Fibroblast of upper back skin (primary cell): ENCODE measurements at places on chromosomes 5 and 9.

DNA sequence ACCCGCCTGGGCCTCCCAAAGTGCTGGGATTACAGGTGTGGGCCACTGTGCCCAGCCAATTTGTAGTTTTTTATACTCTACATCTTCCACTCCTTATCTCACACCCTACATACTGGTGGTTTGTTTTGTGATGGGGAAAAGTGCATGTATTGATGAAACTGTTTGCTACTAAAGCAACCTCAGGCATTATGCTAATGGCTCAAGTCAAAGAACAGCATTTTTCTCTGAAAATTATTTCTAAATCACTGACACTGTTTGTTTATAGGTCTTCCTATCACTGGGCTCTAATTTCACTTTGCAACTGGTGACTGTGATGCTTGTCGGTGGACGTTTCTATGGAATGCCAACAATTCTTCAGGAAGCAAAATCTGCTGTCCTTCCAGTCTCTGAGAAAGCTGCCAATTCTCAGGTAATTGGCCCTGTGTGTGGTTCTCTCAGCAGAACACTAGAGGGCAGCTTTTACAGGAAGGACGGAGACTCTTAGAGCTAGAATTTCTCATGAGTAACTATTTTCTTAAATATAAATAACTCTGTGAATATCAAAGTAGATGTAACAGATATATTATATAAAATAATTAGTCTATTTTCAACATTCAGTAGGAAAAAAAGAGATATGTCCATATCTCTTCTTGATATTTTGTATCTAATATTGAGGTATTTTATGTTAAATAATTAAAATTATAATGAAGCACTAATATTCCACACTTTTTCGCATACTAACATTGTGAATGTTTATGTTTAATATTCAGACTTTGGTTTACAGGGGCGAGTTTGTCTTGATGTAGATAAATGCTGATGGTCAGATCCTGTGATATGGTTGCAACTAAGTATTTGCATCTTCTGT lies 244.1 kb downstream of the ADGRV1 start:
- DNase-seq = peak; percentile 34

- peak; percentile 6 for DNase-seq
These were observed 241.5 kb upstream of the CDH18 start for GRCh38 chr5:20229303-20230005.

- DNase-seq = peak; percentile 65
These were observed 90.2 kb downstream of the HACD4 start for GRCh38 chr9:20941174-20941690.

DNA sequence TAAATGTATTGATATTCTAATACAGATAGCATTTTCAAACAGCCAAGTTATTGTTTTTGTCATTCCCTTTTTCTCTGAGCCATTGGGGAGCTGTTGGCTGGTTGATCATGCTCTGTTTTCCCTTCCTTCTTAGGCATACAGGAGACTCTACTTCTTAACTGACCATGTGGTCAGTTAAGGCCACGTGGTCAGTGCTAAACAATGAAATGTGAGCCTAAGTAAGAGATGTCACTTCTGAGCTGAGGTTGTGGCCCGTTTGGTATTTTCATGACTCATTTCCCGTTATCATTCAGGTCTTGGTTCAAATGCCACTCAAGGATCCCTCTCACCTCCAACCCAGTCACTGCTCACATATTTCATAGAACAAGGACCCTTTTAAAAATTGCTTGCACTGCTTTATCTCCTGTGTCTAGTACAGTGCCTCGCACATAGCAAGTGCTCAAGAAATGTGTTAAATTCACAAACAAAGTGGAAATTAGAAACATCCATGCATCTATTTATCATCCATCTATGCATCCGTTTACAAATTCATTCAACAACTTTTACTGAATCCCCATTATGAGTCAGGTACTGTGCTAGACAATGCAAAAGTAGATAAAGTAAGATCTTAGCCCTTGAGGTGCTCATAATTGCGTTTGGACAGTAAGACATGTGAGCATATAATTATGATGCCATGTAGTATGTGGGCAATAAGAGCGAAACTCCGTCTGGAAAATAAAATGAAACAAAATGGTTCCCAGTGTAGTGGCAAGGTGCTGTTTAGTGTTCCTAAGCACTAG lies 50.7 kb downstream of the ARRDC3 start:
- peak; percentile 35 for DNase-seq

GRCh38 chr5:73321757-73322436 lies 126.7 kb downstream of the FOXD1 start:
- peak; percentile 99 for DNase-seq

GRCh38 chr5:9375756-9376155 lies 170.1 kb downstream of the SEMA5A start:
- DNase-seq = no peak

DNA sequence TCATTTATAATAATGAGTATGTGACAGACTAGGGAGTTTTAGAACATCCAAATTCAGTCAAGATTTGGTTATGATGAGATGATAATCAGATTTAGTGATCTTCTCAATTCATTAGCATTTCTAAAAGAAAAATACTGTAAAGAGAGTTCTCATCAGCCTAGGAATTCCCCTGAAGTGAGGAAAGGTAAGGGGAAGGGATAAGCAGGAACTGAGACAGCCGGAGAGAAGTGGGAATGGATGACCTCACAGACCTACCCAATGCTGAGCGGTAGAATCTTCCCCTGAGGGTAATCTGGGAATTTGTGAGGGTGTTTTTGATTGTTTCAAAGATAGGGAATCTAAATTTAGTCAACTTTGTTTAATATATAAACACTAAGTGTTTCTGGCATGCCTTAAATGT lies 16.7 kb upstream of the GPBP1 start:
- DNase-seq = no peak

- DNase-seq = peak; percentile 82
These were observed 289.4 kb downstream of the EFNA5 start for GRCh38 chr5:107381189-107381856.

- DNase-seq = no peak
These were observed 80.2 kb downstream of the ARRDC3 start for GRCh38 chr5:91302958-91303357.

- DNase-seq = no peak
These were observed 8.4 kb downstream of the NIPAL4 start for GRCh38 chr5:157468293-157468965.

- no peak for DNase-seq
These were observed 64.6 kb upstream of the TAF11L2 start for GRCh38 chr5:17433406-17433805.

DNA sequence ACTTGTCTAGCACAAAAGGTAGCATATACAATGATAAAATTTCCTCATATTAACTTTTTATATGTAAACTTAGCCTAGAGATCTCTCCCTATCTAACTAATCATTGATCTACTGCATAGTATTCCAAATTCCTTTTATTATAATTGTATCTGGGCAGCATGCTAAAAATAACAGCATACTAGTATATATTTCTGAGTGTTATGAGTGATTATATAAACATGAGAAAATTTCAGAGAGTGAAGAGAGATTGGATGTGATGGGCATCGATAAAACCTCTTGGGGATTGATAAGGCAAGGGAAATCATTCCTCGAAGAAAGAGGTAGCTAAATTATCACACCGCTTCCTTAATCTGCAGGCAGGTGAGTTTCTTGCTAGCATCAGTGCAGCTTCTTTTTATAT lies 158.2 kb downstream of the HMHB1 start:
- DNase-seq = no peak

DNA sequence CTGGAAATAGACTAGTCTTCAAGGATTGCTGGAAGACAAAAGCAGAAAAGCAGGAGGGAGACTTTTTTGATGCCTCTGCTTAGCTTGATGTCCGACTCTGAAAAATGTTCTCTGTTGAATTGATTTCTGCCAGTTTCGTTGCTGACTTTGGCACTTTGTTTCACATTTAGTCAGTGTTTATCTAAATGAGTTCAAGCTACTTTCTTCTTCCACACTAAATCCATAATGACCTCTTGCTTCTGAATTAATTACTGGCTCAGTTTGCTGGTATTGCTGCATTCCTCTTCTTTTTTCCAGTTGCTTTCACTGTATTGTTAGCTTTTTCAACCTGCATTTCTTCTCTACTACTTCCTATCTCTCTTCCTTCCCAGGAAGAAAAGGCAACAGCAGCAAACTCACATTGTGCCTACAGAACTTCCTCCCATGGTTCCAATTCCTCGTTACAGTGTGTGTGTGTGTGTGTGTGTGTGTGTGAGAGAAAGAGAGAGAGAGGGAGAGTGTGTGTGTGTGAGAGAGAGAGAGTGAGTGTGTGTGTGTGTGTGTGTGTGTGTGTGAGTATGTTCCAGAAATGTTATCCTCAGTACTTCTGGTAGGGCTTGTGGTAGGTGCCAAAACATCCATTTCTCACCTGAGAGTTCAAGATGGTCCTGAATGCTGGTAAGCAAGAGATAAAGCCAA lies 234.8 kb downstream of the CSNK1G3 start:
- no peak for DNase-seq

- DNase-seq = no peak
These were observed 126.3 kb downstream of the ATPSCKMT start for GRCh38 chr5:10123254-10123989.

GRCh38 chr5:14818931-14819790 lies 52.4 kb downstream of the ANKH start:
- DNase-seq = no peak
